ENCODE measurements at places on chromosomes 2 and 18.

- no peak for DNase-seq
Measured at GRCh38 chr18:13175266-13175665, 43.3 kb upstream of the LDLRAD4 start.

- DNase-seq: no peak
Measured at GRCh38 chr2:89848763-89849368, 1157.4 kb downstream of the RPIA start.

- DNase-seq: no peak
Measured at GRCh38 chr2:136217996-136218395, 100.0 kb upstream of the CXCR4 start.

DNA sequence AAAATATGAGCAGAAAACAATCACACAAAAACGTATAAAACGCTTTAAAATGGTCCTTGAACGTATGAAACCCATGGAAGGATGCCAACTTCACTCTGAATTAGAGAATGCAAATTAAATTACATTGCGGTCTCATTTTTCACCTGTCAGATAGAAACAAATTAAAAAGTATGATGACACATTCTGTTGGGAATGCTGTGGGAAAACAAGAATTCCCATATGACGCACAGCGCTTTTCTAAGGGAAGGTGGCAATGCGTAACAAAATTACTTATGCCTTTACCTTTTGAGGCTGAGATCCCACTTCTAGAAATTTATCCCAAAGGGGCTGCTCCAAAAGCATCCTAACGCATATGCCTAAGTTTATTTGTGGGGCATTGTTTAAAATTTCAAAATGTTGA lies 3.8 kb upstream of the RPS7 start:
- DNase-seq: no peak

- no peak for DNase-seq
Measured at GRCh38 chr2:38583524-38583923, 19.2 kb downstream of the HNRNPLL start.
